ENCODE measurements at places on chromosomes 1 and 21.
A peak's percentile ranks its signal among the peaks of the same experiment; 100 is the strongest.

DNA sequence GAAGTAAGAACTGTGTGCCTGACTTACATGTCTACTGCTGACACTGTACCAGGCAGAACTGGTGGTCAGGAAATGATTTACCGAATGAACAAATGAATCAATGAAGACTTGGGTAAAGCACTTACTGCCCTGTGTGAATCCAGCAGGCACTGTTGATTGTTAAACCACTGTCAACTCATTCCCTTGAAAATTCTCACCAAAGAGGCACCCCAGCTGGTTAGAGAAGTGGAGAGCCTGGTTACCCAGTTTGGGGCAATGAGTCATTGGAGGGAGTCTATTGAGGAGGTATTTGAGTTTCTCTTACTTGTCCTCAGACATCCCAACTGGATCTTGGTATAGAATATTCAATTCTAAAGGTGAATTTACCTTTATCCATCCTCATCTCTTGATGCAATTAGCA, 34.2 kb downstream of the JUN start:
- DNase-seq: no peak

DNA sequence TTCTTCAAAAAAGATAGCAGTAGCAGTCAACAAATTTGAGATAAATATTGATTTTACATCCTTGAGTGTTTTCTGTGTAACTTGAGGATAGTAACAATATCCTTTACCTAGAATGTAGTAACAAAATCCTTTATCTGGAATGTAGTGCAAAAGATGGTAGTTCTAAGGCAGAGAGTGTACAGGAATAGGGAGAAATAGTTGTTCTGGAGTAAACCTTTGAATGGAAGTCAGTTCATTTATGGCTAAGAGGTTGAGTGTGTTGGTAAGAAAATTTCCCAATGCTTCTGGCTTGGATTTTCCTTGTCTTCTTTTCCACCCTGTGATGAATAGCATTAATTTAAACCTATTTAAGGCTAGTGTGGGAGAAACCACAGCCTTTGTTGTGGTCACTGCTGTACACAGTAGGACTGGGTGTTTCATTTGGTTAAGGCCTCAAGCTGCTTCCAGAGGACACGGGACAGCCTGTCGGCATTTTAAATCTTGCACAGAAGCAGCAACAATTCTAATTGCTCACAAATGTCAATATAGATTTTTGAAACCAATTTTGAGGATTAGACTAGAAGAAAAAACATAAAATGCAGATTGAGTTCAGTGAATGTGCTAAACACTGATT, 11.3 kb downstream of the NFIA start:
- no peak for DNase-seq

GRCh38 chr1:186213225-186213607, 161.8 kb downstream of the TPR start:
- no peak for DNase-seq

DNA sequence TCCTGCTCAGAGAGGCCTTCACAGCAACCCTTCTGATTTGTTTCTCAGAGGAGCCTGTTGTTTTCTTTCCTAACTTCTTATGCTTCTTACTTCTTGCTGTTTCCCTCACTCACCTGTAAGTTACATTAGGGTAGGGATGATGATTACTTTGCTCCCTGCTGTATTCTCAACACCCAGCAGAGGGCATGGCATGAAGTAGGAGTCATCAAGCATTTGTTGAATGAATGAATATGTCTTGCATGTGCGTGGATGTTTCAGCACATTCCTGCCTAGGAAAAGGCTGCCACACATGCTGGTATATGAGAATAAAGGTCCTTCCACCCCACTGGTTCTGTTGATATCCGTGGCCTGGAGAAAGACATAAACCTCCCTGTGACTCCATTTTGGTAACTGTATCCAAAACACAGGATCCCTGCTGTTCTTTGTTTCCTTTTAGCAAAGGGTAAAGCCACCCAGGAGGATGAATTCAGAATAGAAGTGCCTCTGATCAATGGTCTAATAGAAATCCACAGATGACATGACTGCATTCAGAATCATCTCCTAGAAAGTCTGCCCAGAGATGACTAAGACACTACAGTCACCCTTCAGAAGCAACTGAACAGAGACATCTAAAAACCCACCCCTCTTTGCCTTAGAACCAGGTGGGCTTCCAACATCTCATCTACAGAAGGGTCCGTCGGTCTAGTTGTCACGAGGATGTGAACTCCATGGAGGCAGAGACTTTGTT, 168.8 kb downstream of the ZSCAN20 start:
- DNase-seq: no peak

GRCh38 chr1:15610167-15610566, 7.1 kb upstream of the DDI2 start:
- DNase-seq: no peak

- no peak for DNase-seq
These were observed 49.3 kb upstream of the RABGAP1L start for GRCh38 chr1:174110053-174110452.

GRCh38 chr1:112575154-112575804, 43.7 kb downstream of the ST7L start:
- DNase-seq: no peak

DNA sequence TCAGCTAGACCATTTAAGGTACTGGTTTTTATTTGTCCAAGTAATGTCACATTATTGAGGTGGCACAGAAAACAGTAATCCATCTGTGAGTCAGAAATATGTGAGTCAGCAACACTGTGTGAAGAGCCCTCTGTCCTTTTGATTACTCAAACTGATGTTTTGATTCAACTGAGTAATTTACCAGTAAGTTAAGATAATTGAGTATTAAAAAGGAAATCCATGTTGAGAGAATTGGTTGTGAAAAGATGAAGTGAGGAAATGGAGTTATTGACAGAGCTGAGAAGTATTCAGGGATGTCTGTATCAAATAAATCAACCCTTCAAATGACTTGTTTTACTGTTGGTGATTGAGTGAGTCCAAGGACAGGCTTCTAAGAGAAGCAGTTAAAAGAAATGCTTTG, 302.7 kb upstream of the SGIP1 start:
- DNase-seq: no peak

DNA sequence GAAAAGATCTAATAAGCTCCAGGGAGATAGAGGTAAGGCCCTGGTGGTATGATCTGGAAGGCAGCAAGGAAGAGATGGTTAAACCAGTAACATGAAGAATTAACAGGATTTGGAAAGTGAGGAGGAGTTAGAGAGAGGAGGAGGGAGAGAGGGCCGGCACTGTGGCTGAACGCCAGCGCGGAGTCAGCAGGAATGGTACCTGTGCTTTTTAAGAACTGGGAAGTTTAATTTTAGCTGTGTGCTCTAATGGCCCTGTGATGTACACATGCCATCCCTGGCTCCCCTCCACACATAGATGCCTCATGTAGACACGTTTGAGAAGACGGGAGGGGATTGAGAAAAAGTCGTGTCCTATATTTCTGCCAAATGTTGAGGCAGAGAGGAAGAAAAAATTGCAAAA, 13.8 kb upstream of the AVPR1B start:
- DNase-seq: no peak

DNA sequence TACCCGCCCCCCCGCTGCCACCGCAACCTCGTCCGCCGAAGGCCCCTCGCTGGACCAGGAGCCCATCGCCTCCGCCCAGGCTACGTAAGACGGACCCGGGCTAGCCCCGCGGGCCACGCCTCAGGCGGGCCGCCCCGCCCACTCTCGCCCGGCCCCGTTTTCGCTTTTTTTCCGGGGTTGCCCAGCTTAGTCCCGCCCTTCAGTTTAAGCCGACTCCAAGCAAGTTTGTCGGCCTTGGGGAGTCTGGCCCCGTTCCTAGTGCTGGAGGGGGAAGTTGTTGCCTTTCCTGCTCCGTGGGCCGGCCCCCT, 3.0 kb downstream of the RUSC1 start:
- DNase-seq: peak; percentile 85

DNA sequence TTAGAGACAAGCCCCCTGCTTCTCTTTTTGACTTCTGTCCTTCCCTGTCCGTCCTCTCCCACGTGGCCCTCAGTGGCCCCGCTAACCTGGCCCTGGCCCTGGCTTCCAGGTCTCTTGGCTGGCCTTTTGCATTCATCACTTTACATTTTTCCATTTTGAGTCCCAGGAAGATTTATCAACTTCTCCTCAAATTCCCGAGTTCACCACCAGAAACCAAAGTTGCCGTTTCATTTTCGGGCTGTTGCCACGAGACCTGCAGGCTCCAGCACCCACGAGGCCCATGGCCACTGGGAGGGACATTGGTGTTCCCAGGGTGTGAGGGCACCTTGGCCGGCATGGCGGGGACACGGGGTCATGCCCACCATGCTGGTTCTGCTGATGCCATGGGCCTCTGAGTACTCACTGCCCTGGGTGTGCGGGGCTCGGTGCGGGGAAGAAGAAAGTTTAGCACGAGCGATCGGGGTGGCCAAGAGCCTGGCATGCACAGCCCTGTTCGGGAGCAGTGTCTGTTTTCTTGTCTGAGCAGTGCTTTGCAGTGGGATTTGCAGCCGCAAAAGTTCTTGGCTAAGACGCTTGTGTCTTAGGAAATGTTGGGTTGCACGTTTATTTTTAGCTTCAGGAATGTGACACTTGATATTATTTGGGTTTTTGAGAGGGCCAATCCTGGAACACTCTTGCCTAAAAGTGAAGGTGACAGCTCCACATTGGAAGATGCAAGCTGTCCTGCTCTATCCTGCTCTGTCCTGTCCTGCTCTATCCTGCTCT, 40.4 kb upstream of the ADARB1 start:
- no peak for DNase-seq

- DNase-seq: no peak
These were observed 60.2 kb downstream of the FASLG start for GRCh38 chr1:172719066-172719627.

GRCh38 chr1:50271337-50271736, 151.9 kb downstream of the DMRTA2 start:
- DNase-seq: no peak
